Activated CD4-positive, CD25-positive, alpha-beta regulatory T cell (primary cell): ENCODE measurements at places on chromosomes 16 and 17.

DNA sequence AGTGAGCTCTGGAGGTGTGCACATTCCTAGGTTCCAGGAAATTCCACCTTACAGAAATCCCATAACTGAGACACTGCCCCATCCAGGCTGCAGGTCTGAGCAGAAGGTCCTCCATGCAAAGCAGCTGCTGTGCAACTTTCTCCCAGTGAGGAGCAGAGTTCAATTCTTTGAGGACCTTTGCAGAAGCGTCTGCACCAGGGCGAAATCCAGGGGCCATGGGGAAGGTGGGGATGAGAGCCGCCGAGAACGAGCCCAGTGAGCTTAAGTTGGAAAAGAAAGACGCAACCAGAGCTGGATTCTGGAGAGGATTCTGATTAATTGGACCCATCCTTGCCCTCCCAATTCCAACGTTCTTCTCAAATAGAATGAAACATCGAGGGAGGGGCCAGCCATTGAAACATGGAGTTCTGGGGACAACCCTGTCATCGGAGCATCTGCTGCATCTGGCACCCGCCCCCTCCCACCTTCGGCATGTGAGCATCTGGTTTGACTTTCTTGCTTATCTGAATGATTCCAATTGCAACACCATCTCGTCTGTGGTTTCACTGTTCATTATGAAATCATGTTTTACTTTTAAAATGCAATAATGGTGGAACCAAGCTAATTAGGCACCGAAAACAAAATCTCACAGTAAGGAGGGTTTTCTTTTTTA is 190.6 kb upstream of the FOXF1 start:
- no peak for DNase-seq

DNA sequence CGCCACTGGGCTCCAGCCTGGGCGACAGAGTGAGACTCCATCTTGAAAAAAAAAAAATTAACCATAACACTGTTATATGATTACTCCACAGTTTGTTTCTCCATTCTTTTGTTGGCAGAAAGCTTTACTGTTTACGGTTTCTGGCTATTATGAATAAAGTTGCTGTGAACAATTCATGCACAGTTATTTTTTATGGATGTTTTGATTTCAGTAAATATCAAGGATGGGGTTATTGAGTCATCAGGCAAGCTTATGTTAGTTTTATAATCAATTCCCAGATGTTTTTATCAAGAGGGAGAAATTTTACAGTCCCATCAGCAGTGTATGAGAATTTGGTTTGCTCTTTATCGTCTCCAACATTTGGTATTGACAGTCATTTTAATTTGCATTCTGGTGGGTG is 67.9 kb downstream of the TAOK1 start:
- no peak for DNase-seq

- no peak for DNase-seq
Measured at GRCh38 chr17:3993493-3994220, 29.4 kb upstream of the ATP2A3 start.

DNA sequence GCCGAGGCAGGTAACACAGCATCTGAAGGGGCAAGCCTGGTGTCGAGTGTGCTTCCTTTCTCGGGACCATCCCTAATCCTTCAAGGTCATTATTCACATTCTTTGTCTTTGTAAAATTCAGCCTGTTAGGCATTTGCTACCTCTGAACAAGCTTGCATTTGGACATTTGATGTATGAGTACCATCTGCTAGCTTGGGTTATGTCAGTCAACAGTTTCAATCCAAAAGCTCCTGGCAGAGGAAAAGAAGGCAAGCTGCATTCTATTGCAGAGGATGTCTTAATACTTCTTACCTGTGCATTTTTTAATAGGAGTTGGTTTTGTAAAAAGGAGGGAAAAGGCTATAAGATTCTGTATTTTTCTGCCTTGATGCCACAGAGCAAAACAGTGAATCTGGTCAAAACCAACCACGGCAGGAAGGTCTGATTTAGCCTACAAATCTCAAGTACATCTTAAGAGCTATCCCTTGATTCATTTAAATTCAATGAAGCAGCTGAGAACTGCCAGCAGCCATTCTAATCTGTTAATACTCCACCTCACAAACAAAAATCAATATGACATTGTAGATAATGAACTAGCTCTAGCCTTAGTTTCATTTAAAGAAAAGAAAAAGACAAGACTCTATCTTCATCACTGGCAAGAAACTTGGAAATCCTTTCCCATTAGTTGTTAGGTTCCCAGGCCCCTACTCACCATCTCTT is 39.0 kb downstream of the TEX2 start:
- DNase-seq = no peak

- DNase-seq = no peak
Measured at GRCh38 chr17:2904135-2904534, 107.9 kb downstream of the RAP1GAP2 start.

- DNase-seq = no peak
Measured at GRCh38 chr16:35753559-35754390, 2294.4 kb downstream of the TP53TG3F start.

- no peak for DNase-seq
Measured at GRCh38 chr16:52497067-52497816, 49.7 kb downstream of the TOX3 start.

DNA sequence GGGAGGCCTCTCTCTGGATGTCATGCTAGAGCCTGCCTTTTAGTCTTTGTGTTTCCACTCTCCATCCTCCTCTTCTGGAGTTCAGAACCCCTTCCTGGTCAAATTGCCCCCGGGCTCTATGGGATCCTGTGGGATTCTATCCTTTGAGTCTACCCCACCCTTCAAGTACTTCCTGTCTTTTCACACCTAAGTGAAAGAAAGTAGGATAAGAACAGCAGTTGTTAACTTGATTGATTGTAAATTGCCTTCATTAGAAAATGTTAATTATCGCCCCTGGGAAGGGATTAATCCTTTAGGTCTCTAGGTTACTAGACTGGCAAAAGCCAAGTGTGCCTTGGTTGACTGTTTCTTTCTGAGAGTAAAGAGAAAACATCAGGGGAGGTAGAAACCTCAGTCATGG is 30.1 kb downstream of the PRKCB start:
- no peak for DNase-seq

DNA sequence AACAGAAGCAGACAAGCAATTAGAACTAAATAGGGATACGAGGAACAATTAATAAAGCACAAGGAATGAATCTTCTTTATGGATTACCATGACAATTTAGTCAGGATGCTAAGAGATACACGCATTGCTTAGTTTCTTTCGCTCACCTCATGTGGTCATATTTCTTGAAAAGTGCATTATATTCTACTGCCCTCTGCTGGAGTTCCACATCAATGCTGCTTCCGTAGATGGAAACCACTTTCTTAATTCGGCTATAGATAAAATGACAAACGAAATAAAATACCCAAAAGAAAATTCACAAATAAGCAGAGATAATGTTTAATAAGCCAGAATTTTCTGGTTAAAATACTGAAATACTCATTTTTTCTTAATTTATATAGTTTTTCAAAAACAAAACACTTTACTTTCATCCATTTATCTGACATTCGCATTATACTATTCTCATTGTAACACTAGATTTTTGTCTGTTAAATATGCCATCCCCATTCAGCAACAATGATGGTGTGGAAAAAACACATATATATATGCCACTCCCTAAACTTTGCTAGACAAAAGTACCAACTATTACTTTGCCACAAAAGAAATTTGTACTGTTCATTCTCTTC is 22.0 kb upstream of the PHLPP2 start:
- DNase-seq = no peak

GRCh38 chr16:67893743-67894399 is 817 bp downstream of the PSKH1 start:
- no peak for DNase-seq

DNA sequence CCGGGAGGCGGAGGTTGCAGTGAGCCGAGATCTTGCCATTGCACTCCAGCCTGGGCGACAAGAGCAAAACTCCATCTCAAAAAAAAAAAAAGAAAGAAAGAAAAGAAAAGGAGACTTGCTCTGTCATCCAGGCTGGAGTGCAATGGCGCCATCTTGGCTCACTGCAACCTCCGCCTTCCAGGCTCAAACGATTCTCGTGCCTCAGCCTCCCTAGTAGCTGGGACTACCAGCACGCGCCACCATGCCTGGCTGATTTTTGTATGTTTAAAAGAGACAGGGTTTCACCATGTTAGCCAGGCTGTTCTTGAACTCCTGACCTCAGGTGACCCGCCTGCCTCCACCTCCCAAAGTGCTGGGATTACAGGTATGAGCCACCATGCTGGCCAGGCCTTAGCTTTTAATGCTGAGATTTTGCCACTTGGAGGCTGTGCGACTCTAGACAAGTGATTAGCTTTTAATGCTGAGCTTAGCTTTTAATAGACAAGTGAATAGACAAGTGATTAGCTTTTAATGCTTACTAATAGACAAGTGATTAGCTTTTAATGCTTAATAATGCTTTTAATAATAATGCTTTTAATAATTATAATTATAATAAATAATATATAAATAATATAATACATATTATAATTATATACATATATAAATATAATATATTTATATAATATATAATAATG is 9.6 kb downstream of the LDAF1 start:
- DNase-seq = no peak

DNA sequence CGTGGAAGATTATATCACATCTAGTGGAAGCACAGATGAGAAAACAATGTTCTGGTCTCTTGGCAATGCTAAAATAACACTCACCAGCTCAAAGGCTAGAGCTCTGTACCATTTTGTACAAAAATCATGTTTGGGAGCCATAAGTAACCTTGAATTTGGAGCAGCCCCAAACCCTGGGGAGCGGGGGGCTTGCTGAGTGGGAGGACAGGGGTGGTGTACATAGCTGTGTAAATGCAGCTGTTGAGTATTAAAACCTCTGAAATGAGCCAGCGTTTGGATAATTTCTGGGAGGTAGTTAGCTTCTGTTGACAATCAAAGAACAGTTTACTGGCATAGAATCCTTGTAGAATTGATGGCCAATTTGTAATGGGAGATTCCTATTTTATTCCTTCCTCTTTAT is 4.3 kb downstream of the MYH8 start:
- no peak for DNase-seq

GRCh38 chr16:48498769-48499631 is 111.0 kb downstream of the N4BP1 start:
- no peak for DNase-seq

DNA sequence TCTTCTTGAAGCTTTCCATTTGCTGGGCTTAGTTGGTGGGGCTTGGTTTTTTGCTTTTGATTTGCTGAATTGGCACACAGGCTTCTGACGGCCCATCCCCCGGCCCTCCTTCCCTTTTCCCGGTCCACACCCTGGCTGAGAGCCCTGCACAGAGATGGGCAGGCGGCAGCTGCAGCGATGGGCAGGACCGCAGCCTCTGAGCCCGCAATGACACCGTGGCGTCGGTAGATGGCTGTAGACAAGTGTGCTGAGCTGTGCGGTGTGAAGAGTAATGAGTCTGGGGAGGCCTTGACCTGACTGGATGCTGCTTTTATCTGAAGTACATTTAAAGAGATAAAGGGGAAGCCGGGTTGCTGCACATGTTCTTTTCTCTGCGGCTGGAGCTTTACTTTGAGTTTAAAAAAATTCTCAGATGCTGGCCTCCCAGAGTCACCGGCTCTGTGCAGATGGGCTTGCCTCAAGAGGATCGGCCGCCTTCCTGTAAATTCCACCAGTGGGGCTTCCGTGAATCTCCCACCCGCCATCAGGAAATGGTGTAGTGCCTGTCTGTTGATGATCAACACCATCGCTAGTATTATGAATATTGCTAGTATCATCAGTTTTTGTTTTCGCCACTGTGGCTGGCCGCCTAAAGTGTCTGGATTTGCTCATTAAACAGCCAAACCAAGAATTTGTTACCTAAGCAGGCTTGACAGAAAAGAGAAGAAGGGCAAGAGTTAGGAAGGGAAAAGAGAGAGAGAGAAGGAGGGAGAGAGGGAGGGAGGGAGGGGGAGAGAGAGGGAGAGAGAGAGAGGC is 245.6 kb upstream of the RBFOX1 start:
- no peak for DNase-seq

GRCh38 chr17:43832168-43832975 is 574 bp downstream of the MPP3 start:
- no peak for DNase-seq

GRCh38 chr17:39096508-39097149 is 54.8 kb downstream of the PLXDC1 start:
- DNase-seq = no peak

GRCh38 chr17:55452139-55452790 is 30.6 kb upstream of the MMD start:
- DNase-seq = no peak

DNA sequence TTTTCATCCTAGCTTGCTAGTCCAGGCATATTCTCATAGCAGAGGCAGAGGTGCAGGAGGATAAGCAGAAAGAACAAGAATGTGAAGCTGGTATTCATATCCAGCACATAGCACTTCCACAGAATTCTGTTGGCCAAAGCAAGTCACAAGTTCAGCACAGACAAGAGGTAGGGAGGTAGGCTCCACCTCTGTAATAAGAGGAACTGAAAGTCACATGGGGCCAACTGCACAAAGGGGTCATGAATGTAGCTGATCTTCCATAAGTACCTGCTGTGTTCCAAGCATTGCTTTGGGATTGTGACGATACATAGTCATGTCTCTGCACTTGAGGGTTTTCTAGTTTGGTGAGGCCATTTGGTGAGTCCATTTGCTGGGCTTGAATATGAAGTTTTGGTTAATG is 110.8 kb upstream of the MPHOSPH6 start:
- DNase-seq = no peak

DNA sequence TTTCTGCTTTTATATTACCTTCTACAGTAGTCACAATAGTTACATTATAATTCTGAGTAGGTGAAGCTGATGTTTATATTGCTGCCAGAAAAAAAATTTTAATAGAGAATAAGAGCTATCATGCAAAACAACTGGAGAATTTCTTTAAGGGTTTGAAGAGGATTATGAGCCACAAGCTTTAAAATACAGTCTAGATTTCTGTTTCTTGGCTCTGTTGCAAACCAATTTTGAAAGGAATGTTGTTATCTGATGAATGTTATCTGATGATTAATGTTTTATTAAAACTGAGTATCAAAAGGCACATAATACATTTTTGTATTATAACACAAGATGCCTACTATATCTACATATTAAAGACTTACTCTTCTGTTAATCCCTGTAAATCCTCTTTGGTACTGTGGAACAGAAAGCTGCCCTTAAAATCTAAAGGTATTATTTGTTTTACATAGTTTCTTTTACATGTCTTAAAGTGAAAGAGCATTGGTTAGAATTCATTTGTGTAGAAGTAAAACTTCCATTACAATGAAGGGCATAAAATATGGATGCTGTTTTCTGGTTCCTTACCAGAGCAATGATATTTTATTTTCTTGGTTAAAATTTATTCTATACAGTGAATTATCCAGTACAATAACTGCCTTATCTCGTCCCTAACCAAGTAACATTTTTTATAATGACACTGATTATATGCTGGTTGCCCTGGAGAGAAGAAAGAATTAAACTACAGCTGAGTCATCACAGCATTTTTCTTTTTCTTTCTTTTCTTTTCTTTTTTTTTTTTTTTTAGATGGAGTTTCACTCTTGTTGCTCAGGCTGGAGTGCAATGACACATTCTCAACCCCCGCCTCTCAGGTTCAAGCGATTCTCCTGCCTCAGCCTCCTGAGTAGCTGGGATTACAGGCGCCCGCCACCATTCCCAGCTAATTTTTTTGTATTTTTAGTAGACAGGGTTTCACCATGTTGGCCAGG is 205.7 kb downstream of the TANC2 start:
- DNase-seq = no peak

- no peak for DNase-seq
Measured at GRCh38 chr17:1758807-1759206, 3.1 kb upstream of the SERPINF1 start.
